ENCODE measurements at places on chromosomes 3 and 15. TPM values are rescaled to one million over a fixed set of nuclear protein-coding genes. Genes with fewer than 3 reads are reported as not detected.

DNA sequence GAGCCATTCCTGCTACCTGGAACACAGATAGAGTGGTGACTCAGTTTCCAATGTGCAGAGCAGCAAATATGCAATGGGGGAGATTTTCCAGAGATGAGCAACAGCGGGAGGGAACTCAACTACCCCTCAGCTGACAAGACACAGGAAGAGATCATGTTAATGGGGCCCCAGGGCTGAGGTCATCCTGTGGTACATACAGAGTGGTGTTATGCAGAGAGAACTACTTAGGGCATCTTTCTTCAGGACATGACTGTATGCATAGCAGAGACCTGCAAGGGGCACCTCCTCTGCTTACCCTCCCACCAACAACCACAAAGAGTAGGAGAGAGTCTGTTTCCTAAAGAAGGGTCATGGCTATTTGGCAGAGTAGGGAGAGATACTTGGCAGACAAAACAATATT is 6.8 kb upstream of the TBC1D5 start:
- DNase-seq: no peak

- peak; percentile 57 for DNase-seq
Measured at GRCh38 chr3:57062101-57062631, 1.7 kb downstream of the SPATA12 start.

DNA sequence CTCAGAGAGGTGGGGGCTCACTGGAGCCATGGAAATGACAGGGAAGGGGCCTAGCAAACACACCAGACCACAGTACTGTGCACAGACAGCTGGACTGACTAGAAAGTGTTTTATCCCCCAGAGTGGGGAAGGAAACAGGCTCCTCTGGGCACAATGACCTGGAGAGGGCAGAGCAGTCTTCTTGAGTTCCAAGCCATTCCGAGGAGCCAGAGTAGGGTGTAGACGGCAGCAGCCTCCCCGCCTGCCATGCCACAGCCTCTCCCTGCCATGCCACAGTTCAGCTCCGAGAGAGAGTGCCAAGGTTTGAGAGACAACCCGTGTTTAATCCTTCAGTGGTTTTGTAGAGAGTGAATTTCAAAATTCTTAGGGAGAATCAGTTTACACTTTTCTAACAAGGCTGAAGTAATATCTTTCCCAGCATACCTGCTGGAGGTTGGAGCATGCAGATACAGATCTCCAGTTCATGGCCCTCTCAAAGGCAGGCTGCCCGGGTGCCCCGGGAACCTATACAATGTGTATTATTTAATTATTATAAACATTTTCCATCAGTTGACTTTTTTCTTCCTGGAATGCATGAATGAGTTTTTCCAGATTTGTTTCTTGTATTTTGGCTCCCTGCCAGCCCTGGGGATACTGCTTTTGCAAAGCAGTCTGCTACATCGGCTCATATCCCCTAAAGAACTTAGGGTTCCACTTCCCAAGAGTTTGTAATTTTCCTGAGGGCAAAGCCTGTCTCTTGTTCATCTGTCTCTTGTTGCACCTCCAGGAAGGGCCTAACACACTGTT is 3.2 kb downstream of the PODXL2 start:
- DNase-seq: no peak

DNA sequence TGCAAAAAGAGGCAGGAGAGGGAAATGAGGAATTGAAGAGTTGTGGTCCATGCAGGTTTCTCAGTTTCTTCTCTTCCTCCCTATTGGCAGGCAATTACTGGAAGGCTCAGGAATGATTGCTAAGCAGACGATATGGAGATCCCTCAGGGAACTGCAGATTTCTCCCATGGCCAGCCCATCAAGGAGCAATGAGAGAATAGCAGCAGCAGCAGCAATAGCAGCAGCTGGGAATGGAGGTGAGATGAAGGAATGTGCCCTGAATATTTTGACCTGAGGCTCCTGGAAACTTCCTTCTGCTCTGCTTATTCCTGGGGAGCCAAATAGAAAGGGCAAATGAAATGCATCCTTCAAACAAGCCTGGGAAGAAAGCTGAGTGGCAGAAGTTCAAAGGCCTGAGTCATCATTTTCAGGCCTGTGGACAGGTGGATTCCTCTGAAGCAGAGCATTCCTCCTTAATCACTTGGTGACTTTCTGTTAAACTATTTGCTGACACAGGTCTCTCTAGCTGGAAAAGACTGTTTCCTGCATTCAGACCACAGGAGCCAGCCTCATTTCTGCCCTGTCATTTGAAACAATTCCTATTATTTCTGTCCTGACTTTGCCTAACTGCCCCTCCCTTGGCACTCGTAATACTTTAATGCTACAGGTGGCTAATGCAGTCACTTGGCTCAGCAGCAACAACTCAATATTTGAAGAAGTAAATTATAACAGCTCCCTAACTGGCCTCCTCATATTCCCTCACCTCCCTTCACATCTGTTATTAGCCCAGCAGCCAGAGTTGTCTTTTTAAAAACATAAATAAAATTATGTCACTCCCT is 146.9 kb upstream of the GADL1 start:
- peak; percentile 44 for DNase-seq

- DNase-seq: no peak
Measured at GRCh38 chr3:155984791-155985417, 114.5 kb downstream of the GMPS start.

GRCh38 chr3:52444860-52445793 is at the start of gene SEMA3G:
SEMA3G (minus strand) TSS chr3:52445103; CDS start chr3:52445027, 76 bp downstream.
- DNase-seq: peak; percentile 87

DNA sequence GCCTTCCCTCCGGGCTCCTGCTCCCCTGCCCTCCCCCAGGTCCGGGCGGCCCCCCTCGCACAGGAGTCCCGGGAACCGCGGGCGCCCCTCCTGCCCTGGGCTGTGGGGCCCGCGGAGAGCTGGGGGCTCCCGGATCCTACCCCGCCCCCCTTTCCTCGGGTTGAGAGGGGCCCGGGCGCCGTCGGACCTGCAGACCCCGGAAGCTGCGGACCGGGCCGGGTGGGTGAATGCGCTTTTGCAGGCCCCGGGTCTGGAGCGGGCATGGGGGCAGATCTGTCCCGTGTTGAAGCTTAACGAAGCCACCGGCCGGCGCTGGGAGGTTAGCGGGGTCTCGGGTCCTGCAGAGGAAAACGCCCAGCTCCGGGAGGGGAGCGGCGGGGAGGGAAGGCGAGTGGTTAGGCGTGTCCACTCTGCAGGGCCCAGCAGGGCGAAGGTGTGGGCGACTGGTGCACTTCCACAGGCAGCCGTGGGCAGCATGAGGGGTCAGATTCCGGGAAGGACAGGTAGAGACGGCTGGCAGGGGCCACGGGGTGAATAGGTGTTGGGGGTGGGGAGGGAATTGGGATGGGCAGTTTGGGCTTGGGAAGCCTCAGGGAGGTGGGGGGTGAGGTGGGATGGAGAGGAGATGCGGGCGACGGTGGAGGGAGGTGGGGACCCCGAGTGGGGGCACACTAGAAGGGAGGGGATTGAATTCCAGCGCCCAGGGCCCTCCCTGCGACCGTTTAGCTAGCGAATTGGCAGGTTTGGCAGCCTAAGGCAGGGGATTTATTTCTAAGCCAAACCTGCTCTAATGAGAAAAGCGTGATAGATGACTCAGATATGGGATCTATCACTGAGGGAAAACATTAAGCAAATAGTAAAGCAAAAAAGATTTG is 635 bp downstream of the CD276 start:
- peak; percentile 73 for DNase-seq

DNA sequence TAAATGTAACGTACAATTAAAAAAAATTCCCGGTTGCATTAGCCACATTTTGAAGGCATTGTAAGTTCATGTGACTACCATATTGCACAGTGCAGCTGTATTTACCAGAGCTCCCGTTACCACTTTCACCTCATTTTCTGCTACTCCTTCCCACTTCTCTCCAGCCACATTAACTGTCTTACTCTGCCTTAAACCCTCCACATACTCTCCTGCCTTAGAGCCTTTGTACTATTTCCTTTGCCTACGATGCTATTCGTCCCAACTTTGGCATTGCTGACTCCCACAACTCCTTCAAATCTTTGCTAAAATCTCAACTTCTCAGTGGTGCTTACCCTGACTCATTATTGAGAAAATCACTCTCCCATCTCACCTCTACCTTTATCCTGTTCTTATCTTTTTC is 115.2 kb downstream of the CADM2 start:
- DNase-seq: no peak

GRCh38 chr15:47993051-47993450 is 127.7 kb upstream of the SLC24A5 start:
- DNase-seq: no peak

- no peak for DNase-seq
Measured at GRCh38 chr15:39016706-39017105, 452.1 kb upstream of the RASGRP1 start.

DNA sequence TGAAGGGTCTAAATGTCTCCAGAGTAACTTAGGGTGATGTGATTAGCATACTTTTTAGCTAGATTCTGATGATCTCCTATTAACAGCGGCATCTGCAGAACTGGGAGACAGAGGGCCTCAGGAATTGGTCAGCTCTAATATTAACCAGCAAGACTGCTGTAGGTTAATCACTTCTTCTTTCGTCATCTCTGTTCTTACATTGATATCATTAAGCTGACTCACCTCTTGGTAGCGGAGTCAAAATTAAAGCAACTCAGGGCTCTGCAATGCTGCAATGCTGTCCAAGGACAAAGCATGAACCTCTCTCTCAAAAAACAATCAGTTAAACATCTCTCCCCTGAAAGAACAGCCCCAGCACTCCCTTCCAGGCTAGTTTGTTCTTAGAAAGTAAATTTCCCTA is 57.5 kb upstream of the TRA2B start:
- DNase-seq: no peak

DNA sequence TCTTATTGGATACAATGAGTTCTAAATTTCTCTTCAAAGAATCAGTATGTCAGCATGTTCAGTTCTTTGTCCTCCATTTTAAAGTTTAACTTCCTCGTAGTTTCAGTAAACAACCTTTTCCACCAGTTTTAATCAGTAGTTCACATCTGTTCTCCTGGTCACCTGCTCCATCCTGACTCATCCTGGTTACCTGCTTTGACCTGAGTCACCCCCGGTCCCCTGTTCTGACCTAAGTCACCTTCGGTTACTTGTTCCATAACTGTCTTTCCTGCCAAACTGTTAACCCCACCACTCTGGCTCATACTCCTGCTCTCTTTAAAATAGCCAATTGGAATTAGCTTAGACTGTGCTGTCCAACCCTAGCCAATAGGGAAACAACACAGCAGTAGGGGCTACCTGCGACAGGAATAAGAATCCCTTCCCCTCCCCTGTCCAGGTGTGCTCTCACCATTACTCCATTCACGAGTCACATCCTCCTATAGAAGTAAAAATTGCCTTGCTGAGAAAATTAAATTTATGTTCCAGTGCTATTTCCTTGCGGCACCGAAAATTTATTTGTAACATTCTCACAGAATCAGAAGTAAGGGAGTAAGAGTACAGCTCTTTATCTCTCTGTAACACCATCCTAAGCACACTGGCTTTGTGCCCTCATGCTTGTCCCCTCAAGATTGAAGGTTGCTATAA is 23.8 kb downstream of the TRANK1 start:
- no peak for DNase-seq

GRCh38 chr3:148903941-148904340 is 38.8 kb downstream of the CPA3 start:
- DNase-seq: no peak

DNA sequence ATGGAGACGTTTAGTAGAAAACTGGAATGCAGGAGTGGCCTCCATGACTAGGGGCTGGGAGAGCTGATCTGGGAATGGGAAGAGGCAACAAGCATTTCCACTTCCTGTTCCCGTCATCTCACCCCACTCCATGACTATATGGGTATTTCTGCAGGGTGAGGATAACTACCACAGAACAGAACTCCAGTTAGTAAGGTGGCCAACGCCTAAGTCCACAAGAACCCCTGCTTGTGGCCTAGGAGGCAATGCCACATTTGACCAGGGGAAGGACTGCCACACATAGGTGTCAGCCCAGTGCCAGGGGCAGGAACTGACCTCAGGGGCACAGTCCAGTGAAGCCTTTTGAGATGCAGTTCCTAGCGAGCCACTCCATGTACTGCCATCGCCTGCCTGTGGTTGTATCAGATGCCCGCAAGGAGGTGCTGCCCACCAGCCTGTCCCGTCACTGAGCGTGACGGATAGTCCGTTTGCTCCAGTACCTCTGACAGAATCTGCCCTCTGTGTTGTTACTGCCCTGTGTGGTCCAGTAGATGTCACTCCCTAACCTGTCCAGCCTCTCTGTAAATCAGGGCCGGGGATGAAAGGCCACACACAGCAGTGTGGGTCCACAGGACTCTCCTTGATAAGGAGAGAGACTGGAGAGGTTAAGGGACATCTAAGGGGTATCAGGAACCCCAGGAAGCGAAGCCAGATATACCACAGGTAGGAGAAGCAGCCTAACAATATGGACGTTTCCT is 3.5 kb upstream of the MTFMT start:
- DNase-seq: peak; percentile 79

- DNase-seq: no peak
Measured at GRCh38 chr15:32844118-32844711, 126.4 kb downstream of the GREM1 start.

GRCh38 chr15:42134617-42135245 is 21.7 kb downstream of the PLA2G4F start:
- no peak for DNase-seq

DNA sequence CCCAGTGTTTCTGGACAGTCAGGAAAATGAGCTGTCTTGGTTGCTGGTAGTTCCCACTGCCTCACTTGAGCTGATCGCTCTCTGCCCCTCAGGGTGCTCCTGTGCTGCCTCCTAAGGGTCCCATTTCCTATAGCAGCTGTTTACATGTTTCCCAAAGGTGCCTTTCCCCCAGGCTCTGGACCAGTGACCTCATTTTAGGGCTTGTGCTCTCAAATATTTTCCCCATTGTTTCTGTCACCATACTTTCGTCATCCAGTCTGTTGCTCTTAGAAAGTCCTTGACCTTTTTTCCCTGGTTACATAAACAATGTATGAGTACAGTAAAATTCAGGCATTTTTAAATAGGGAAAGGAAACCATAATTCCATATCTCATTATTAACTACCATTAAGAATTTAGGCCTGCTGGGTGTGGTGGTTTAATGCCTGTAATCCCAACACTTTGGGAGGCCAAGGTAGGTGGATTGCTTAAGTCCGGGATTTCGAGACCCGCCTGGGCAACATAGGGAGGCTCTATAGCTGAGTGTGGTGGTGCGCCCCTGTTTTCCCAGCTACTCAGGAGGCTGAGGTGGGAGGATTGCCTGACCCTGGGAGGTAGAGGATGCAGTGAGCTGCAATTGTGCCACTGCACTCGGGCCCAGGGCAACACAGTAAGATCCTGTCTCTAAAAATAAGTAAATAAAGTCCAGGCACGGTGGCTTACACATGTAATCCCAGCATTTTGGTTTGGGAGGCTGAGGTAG is 11.7 kb downstream of the RAD54L2 start:
- DNase-seq: no peak

GRCh38 chr3:57805674-57806073 is 49.6 kb downstream of the SLMAP start:
- peak; percentile 27 for DNase-seq

GRCh38 chr3:171108066-171108465 is 81.5 kb upstream of the SLC2A2 start:
- DNase-seq: no peak

Gene LCTL
- total RNA-seq: 6.4 TPM

Gene P2RY12
- not detected for total RNA-seq

Gene MOBP
- 0.10 TPM for total RNA-seq

Gene EXD1
- total RNA-seq: 0.54 TPM

Gene STRIT1
- total RNA-seq: 0.38 TPM

Gene CRYGS
- total RNA-seq: 0.90 TPM

Gene TMEM158
- 35.5 TPM for total RNA-seq

Gene DPPA2
- total RNA-seq: 12.6 TPM

Gene CPLX3
- total RNA-seq: not detected

Gene CD47
- total RNA-seq: 21.3 TPM

Gene CAV3
- not detected for total RNA-seq
